ENCODE measurements at places on chromosomes 3 and 15. TPM values are rescaled to one million over a fixed set of nuclear protein-coding genes. Genes with fewer than 3 reads are reported as not detected.

The ARL6 gene
- 3.5 TPM for total RNA-seq

The SI gene
- not detected for total RNA-seq

The TMEM212 gene
- not detected for total RNA-seq

- no peak for ATAC-seq
Measured at GRCh38 chr3:173090492-173090891, 50.5 kb downstream of the SPATA16 start.

- no peak for ATAC-seq
Measured at GRCh38 chr15:25532269-25533140, 93.7 kb upstream of the UBE3A start.

DNA sequence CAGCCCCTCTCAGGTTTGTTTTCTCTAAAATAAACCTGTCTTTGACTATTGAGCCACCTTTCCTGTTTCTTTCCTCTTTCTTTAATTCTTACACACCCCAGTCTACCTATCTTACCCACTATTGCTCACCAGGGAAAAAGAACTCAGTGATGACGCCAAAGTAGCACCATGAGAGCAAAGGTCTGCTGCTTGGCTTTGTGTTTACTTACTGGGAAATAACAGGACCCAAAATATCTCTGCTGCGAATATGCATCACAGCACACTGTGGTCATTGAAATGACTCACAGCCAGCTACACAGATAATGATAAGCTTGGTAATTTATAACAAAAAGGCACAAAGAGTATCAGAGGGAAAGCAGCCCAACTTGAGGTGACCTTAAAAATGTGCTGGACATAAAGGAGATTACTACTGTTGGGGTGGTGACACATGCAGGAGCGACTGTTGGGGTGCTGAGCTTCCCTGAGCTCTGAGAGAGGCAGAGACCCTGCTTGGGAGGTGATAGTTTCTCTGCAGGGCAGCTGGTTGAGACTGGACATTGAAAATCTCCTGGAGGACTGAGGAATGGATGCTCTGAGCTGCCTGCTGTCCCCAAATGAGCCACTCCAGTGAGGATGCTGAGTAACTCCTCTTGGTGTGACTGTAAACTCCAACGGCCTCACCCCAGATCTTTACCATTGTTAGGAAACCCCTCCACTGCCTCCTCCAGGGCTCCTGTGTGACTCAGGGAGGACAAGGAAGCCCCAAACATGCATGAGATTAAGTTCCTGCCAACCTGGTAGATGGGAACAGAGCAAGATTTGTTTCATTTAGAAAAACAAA is 14.5 kb downstream of the EFCAB12 start:
- ATAC-seq: no peak

- no peak for ATAC-seq
Measured at GRCh38 chr3:29319262-29319661, 38.4 kb downstream of the RBMS3 start.

DNA sequence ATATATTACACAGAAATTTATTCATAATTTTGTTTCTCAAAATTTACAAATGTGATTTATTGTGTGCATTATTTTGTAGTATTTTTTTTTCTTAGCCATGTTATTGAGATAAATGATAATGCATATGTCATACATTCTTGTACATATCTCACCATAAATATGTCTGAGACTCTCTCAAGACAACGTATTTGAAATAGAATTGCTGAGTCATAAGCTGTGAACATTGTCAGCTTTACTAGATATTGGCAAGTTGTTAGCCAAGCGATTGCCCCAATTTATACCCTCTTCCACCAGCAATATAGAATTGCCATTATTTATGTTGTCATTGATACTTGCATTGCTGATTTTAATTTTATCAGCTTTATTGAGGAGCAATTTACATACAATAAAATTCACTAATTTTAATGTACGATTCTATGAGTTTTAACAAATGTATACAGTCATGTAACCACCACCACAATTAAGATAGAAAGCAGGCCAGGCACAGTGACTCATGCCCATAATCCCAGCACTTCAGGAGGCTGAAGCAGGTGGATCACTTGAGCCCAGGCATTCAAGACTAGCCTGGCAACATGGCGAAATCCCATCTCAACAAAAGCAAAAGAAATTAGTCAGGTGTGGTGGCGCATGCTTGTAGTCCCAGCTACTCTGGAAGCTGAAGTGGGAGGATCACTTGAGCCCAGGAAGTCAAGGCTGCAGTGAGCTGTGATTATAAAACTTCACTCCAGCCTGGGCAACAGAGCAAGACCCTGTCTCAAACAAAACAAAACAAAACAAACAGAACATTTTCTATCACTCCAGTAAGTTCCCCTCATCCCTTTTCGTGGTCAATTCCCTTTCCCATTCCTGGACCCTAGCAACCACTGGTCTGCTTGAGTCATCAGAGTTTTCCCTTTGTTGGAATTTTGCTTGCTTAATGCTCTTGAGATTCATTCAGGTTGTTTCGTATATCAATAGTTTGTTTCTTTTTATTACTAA is 373.1 kb downstream of the MFSD1 start:
- ATAC-seq: no peak

- ATAC-seq: no peak
Measured at GRCh38 chr3:174268061-174268460, 591.1 kb upstream of the NAALADL2 start.
